ENCODE measurements at places on chromosomes 1 and 21.

GRCh38 chr1:237232501-237232900 lies 190.5 kb downstream of the RYR2 start:
- no peak for DNase-seq

DNA sequence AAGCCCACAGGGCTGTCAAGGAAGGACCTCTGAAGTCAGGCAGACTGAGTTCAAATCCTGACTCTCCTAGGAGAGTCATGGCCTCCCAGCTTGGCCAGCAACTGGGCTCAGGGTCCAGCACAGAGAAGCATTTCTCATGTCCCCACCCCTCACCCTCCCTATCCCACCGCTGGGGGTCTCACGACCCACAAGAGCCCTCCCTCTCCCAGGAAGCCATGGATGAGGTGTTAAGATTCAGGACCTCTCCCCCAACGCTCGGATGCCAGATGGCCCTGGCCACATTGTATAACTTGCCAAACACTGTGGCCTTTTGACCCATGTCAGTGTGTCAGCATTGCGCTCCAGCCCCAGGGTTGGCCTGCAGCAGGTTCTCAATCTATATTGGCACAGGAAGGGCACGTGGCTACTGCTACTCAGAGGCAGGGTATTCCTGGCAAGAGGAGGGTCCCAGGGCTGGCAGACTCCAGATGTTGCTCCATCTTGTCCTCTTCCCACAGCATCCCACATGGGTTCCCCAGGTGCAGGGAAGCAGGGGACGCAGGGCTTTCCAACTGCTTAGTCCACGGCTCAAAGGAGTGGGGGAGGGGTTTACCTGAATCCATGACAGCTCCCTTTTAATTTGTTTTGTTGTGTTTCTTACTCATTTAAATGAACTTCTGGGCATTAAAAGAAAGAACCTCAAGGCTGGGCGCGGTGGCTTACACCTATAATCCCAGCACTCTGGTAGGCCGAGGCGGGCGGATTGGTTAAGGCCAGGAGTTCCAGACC lies 10.5 kb downstream of the SLC2A1 start:
- no peak for DNase-seq

DNA sequence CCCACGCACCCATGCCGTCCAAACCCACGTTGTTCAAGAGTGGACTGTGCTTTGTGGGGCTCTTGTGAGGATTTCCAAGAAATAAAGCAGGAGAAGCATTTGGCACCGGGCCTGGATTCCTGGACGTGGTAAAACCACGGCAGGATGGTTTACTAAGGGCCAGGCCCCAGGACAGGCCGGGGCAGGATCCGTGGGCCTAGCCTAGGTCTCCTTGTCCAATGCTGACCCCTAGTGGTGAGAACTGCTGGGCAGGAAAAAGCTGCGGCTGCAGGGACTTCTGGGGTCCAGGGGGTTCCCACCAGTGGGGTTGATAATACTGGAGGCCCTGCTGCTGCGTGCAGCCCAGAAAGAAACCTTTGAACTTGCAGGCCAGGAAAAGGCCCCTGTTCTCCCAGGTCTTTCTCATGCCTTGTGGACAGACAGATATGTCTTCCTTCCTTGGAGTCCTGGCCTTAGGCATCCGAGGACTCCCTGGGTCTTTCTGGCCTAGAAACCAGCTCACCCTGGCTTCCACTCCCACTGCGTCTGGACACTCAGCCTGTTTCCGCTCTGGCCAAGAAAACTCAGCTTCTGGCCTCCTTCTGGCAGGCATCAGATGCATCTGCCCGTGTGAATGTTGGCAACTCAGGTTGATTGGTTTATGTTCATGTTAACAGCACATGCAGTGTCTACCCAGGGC lies 106.9 kb upstream of the TMEM51 start:
- peak; percentile 13 for DNase-seq

DNA sequence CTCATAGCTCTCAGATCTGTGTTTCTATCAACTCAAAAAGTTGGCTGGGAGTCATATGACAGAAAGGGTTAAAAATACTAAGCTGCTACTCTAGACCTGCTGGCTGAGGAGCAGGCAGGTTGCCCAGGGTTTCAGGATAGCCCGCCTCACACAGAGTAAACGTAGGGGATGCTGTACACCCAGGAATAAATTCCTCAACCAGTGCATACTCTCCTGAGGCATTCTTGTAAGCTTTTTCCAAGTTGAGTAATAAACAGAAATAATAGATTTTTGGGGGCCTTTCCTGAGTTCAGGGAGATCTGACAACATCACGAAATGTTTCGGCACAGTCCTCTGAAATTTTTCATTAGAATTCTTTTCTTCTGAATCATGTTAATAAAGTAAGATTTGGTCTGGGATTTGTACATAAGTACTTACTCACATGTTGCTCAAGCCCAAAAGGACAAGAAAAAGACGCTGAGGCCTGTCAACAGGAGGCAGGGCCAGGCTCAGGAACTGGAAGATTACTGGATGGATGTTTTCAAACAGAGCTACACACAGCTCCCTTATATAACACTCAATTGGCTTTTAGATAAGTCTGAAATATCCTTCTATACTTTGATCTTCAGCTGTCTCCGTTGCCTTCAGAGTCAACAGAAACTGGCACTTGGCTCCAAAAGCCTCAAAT lies 41.0 kb downstream of the TGFBR3 start:
- no peak for DNase-seq

DNA sequence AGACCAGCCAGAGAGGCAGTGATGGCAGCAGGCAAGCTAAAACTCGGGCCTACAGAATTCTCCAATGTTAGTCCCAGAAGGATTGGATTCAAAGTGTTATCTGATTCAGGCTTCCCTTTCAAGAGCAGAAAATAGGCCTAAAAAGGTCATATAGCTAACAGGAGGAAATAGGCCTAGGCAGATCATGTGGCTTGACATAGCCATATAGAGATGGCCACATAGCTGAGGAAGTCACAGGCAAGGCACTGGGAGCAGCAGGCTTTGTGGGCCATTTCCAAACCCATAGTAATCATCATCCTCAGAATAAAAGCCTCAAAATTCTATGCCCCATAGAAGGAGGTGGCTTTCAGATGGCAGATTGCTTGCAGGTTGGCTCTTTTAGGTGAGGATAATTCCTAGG lies 29.0 kb upstream of the LMO4 start:
- no peak for DNase-seq

GRCh38 chr1:235783148-235783776 lies 83.4 kb downstream of the LYST start:
- DNase-seq, result no peak

GRCh38 chr1:17470021-17470799 lies 30.7 kb upstream of the RCC2 start:
- DNase-seq, result no peak

DNA sequence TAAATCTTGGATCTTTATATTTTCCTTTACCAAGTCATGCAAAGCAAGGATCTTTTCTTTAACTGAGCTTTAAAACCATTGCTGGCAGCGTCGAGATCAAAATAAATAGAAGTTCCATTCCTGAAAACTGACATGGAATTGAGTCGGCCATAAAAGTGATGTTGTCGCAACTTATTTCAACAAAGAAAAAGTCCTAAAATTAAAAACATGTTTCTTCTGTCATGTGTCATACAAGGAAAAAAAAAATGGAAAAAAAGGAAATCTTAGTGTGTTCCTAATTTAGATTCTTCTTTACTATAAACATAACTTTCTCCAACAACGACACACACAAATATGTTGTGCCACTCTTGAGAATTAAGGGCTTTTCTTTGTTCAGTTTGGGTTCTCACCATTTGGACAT lies 34.9 kb downstream of the GREM2 start:
- DNase-seq, result no peak

GRCh38 chr1:93810316-93810715 lies 68.7 kb downstream of the DNTTIP2 start:
- DNase-seq, result no peak

- no peak for DNase-seq
Measured at GRCh38 chr1:173400387-173400995, 76.6 kb upstream of the PRDX6 start.

GRCh38 chr1:103337779-103338178 lies 187.7 kb upstream of the RNPC3 start:
- DNase-seq, result no peak

DNA sequence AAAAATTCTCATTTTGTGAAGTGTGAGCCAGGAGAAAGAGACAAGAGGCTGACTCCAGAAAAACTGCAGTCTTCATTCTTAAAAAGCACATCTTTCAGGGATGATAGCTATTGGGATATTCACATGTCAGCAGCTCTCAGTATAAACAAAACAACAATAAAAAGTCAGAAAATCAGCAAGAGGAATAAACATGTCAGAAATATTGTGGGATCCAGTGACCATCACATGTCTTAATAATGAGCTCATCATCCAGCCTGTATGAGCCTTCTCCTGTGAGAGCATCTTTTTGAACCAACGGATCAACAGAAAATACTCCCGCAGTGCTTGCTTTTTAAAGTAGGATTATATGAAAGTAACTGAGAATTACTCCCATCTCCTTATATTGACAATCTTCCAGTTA lies 241.6 kb downstream of the SMYD3 start:
- DNase-seq, result no peak

- DNase-seq, result no peak
Measured at GRCh38 chr1:38332649-38333310, 286.2 kb upstream of the POU3F1 start.

- no peak for DNase-seq
Measured at GRCh38 chr1:220789532-220790147, 2.9 kb downstream of the MTARC1 start.

- DNase-seq, result no peak
Measured at GRCh38 chr21:39562791-39563770, 49.7 kb upstream of the B3GALT5 start.

GRCh38 chr1:162389971-162390370 lies 8.4 kb downstream of the C1orf226 start:
- DNase-seq, result no peak

- DNase-seq, result peak; percentile 11
Measured at GRCh38 chr1:12112711-12113161, 49.6 kb downstream of the TNFRSF8 start.

DNA sequence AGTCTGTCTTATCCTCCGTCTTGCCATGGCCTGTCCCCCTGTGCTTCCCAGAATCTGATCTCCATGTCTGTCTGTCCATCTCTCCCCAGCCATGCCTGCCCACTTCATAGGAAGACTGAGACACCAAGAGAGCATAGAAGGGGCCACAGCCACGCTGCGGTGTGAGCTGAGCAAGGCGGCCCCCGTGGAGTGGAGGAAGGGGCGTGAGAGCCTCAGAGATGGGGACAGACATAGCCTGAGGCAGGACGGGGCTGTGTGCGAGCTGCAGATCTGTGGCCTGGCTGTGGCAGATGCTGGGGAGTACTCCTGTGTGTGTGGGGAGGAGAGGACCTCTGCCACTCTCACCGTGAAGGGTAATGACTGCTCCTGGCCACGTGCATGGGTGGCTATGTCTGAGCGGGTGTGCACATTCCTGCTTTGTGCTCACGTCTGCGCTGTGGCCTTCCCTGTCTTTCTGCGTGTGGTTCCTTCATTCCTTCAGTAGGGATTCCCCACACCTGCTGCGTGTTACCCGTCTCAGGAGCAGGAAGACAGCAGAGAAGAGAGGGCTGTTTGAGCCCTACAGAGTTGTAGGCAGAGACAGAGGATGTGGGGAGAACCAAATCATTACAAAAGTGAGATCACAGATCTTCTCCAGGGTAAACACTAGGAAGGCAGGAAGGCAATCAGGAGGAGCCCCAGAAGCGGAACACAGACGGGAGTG lies 80.8 kb downstream of the OBSCN start:
- no peak for DNase-seq
